ENCODE measurements at places on chromosomes 13 and 19. TPM values are rescaled to one million over a fixed set of nuclear protein-coding genes. Genes with fewer than 3 reads are reported as not detected.

The ZNF681 gene
- 1.9 TPM for total RNA-seq

DNA sequence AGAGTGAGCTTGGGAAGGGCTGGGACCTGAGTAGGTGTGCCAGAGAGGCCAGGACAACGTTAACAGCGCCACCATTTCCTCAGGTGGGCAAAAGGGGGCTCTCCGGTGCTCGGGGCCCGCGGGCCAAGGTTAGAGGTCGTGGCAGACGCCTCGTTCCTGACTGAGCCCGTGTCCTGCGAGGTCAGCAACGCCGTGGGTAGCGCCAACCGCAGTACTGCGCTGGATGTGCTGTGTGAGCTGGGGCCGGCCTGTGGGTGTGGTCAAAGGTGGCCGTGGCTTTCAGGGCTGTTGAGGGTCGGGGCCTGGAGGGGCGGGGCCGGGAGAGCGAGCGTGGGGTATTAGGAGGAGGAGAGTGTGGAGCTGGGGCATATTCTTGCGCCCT, 3.7 kb downstream of the KIRREL2 start:
- peaks cover 67% of the 10 kb centered on the region for H3K27me3 ChIP-seq
- H3K27ac ChIP-seq = no peak overlapping the region
- H3K36me3 ChIP-seq = no peaks in the 10 kb centered on the region
- DNase-seq = no peak
- H3K4me3 ChIP-seq = no peak overlapping the region

The FCER2 gene
- total RNA-seq = 0.58 TPM

DNA sequence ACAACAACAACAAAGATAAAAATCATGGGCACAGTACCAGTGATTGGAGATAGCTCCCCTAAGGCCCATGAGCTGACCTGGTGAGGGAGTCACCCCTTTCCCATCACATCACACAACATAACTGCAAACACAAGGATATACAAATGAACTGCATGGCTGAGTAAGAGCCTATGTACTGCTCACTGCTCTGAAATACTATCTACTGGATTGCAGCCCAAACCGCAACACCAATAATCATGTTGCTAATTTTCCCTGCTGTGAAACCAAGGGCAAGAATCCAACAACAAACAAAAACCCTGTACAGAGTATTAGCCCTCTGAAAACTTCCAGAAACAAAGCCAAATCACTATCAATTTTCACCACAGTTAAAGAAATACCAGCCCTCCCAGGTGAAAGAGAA, 1893.2 kb downstream of the PCDH9 start:
- H3K4me1 ChIP-seq = no peaks in the 10 kb centered on the region
- no peak for DNase-seq
- H3K36me3 ChIP-seq = no peaks in the 10 kb centered on the region
- no peak overlapping the region for H3K27ac ChIP-seq

The GGN gene
- total RNA-seq = not detected
